ENCODE measurements at places on chromosomes 16 and 17.
A peak's percentile ranks its signal among the peaks of the same experiment; 100 is the strongest.

DNA sequence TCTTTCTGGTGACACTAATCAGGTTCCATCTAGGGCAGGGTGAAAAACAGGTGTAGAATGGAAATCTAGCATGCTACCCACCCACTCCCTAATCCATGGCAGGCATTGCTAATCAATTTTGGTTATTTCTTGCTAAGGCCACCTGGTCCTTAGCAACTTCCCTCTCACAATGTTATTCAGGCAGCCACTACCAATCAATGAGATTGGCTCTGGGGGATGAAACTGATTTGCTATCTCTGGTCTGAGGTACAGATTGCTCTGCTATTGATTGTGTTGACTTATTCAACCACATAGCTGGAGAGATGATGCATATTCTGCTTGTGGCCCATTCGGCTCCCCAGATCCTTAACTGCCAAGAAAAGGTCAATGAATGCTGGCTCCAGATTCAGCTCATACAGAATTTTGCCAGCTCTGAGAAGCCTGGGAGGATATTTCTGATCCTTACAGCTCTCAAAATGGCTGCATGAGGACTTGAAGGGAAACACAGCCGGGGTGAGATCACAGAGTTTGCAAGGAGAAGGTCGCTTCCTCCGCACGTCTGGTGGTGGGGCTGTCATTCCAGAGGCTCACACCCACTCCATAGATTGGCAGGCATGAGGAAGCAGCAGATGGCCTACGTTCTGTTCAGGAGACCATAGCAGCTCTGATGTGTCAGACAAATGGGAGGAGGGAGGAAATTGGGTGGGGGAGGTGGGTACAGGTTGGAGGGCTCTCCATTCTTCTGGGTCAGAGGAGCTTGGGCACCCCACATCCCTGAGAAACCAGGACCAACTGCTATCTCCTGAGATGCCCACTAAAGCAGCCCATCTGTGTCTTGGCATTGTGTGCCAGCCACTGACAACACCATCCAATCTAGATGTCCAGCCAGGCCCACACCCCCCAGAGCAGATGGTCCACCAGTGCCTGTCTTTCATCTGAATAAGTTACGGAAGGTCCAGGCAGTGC lies 22.3 kb downstream of the SEZ6 start:
- DNase-seq = no peak

DNA sequence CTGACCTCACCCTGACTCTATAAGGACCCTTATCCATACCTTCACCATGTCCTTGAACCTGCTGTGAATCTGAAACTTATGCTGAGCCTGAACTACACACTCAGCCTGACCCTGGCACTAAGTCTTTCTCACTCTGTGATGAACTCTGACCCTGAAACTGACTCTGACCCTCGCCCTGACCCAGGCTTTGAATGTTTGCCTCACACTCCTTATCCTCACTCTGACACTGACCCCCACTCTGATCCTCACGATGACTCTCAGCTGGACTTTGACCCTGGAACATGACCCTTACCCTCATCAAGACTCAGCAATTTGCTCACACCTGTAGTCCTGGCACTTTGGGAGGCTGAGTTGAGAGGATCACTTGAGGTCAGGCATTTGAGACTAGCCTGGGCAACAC lies 4.4 kb downstream of the AHSP start:
- no peak for DNase-seq

DNA sequence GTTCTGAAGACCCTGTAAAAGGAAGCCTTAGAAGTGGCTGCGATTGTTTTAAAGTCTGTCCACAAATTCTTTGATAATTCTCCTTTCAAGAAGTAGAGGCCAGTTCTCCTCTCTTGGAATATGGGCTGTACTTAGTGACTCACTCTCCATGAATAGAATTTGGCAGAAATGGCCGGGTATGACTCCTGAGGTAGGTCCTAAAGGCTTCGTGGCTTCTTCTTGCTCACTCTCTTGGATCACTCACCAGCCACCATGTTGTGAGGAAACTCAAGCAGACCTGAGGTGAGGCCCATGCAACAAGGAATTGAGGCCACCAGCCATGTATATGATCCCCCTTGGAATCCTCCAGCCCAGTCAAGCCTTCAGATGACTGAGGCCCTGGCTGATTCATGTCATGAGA lies 75.8 kb downstream of the WWOX start:
- no peak for DNase-seq

GRCh38 chr17:3890082-3890877 lies 2.6 kb downstream of the CAMKK1 start:
- DNase-seq = peak; percentile 77

- DNase-seq = no peak
Measured at GRCh38 chr16:51453251-51453650, 302.2 kb upstream of the SALL1 start.

- no peak for DNase-seq
Measured at GRCh38 chr16:79257953-79258490, 342.5 kb downstream of the MAF start.

GRCh38 chr17:8029121-8029520 lies 9.7 kb upstream of the ALOX15B start:
- no peak for DNase-seq

GRCh38 chr17:81542431-81543338 lies 9.5 kb downstream of the FAAP100 start:
- no peak for DNase-seq

GRCh38 chr17:51533821-51534220 lies 273.5 kb downstream of the UTP18 start:
- DNase-seq = no peak

- no peak for DNase-seq
Measured at GRCh38 chr17:33499040-33499439, 205.9 kb upstream of the ASIC2 start.

DNA sequence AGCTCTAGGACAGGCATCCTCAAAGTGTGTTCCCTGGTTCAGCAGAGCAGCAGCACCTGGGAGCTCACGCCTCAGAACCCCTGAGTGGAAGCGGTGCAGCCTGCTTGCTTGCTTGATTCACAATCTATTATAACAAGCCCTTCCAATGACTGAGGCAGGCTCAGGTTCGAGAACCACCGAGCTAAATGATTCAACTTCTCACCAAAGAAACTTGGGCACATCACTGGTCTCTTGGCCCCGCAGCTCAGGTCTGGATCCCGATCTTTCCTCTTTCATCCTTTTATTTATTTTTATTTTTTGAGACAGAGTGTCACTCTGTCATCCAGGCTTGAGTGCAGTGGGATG lies 24.5 kb downstream of the CLUH start:
- no peak for DNase-seq

DNA sequence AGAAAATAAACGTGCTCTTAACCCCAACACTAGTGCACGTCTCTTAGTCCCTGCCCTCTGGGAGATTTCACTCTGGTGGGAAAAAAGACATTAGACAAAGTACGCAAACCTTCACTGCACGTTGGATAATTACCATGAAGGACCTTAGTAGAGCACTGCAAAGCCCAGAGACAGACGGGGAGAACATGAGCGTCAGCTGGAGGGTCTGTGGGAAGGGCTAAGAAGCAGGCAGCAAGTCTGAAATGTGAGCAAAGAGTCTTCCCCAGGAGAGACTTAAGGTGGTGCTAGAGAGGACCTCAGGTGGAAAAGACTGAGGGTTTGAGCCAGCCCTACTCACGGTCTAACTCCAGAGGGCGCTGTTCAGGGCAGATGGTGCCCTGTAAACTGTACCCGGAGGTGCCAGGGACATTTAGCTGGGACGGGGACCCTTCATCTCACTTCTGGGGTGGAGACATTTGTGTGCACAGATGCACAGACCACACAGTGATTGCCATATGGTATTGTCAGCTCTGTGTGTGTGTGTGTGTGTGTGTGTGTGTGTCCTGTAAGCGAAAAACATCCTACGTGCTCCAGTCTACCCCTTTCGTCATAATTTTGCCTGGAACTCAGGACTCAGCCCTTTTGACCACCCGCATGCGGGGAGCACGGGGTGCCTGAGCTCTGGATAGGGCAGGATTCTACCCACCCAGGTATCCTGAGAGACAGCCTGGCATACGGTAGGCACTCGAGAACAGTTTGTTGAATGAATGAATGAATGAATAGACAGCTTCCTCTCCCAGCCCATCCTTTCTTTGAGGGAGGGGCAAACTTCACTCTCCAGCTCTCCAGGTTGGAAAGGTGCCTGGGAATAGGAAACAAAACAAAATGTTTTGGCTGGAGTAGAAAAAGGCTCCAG lies 10.1 kb upstream of the STAC2 start:
- peak; percentile 53 for DNase-seq

DNA sequence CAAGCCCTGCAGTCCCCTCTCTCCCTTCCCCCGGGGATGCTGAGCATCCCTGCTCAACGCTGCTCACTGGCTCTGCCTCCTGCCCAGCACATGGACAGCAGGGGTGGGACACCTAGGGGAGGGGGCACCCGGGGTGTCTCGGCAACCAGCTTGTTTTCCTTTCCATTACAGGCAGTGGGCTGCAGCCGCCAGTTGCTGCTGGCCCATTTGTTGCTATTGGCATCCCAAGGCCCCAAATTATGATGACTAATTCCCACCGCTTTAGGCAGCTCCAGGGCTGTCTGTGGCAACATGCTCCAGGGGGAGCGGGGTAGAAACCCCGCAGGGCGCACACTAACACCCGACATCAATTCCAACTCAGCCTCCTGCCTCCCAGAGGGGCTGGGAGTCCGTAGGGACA lies 4.9 kb downstream of the SDK2 start:
- no peak for DNase-seq

DNA sequence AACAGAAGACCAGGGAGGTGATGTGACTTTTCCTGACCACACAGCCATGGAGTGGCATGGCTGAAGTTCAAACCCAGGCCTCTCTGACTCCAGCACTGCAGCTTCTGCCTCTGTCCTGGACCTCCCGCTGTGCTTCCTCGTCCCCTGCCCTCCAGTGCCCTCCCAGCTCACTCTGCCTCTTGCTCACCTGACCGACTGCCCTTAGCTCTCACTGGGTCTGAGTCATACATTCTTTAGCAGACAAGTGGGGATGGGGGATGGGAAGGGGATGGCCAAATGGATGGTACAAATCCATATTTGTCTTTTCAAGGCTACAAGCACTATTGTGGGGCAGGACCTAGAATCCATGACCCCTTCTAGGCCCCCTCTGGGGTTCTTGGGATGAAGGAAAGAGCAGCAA lies 33.0 kb downstream of the PITPNM3 start:
- DNase-seq = no peak

DNA sequence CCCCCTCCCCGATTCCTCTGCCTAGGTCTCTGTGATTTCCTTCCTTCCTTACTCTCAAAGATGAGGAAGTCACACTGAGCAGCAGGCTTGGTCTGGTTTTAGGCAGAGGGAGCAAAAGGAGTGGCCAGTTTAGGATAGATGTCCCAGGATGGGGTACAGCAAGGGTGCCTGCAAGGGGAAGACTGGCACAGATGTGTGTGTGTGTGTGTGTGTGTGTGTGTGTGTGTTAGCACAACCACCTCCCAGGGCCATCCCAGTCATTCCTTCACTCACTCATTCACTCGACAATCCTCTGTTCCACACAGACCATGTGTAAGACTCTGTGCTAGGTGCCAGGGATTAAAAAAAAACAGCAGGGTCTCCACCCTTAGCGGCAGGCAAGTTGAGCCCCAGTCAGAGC lies 35.9 kb downstream of the TMEM132E start:
- DNase-seq = no peak

DNA sequence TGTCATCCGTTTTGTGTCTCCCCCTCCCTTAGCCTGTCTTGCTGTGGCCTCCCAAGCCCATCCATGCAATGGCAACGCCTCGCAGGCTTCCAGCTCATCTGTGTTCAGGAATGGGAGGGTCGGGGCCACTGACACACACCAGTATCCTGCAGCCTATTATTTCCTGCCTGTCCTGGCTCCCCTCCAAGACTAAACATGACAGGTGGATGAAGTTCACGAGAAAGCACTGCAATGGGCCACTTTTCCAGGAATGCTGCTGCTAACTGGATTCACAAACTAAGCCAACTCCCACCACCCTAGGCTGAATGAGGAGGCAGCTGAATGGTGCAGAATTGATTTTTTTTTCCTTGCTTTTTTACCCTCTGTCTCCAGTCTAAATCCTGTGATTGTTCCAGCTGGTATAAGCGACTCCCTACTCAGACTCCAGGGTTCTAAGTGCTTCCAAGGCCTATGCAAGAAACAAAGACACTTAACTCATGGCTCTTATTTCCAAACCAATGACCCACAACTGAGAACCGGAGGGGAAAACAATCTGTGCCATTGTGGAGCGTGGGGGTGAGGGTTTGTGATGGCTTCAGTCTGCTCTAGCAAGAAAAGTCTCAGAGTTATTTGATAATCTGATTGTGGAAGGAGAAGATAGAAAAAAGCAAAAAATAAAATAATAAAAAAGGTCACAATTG lies 23.3 kb downstream of the TMEM100 start:
- no peak for DNase-seq

DNA sequence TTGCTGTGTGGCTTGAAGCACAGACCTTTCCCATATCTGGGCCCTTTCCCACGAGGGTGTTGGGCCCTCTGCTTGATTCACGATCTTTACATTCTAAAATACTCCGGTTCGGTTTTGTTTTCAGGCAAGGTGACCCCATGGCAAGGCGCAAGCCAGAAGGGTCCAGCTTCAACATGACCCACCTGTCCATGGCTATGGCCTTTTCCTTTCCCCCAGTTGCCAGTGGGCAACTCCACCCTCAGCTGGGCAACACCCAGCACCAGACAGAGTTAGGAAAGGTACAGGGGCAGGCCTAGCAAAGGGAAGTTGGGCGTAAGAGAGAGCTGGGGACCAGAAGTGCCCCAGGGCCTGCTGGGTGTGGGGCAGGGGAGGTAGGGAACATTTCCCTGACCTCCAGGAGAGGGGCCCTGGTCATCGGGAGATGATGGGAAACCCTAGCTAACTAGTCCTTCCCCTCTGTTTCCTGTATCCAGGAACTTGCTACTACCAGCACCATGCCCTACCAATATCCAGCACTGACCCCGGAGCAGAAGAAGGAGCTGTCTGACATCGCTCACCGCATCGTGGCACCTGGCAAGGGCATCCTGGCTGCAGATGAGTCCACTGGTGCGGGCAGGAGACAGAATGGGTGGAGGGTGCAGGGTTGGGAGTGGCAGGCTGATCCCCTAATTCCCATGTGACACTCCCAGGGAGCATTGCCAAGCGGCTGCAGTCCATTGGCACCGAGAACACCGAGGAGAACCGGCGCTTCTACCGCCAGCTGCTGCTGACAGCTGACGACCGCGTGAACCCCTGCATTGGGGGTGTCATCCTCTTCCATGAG lies 1.4 kb downstream of the ALDOA start:
- no peak for DNase-seq
